ENCODE measurements at places on chromosomes 3 and 15. TPM values are rescaled to one million over a fixed set of nuclear protein-coding genes. Genes with fewer than 3 reads are reported as not detected.

SCN5A gene
- not detected for total RNA-seq

RCN2 gene
- 121 TPM for total RNA-seq

DNA sequence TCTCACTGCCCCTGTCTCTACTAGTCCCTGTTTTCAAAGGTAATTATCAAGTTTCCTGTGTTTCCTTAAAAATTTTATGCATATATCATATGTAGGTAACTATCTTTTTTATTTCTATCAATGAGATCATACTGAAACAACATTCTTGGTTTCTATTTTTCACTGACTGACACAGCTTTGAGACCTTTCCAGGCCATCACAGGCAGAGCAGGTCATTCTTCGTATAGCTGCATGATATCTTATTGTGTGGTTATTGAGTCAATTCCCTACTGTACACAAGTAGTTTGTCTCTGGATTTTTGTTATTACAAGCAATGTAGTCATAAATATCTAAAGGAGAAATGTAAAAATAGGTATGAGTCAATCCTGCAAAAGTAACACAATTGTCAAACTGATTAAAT lies 169.6 kb downstream of the CFAP20DC start:
- DNase-seq, result no peak

DNA sequence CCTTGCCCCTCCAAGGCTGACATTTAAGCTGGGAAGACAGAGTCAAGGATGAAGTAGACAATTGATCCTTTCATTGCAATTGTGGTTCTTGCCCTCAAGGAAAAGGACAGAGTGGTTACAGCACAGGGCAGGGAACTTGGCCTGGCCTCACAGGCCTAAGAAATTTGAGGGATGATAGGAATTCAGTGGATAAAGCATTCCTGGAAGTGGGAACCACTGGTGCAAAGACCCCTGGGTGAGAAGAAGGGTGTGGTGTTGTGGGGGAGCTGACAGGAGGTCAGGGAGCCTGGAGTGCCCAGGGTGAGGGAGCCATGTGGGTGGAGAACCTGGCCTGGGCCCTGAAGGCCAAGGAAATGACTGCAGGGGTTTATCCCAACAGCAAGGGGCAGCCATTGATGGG lies 287.4 kb downstream of the UACA start:
- DNase-seq, result no peak

DNA sequence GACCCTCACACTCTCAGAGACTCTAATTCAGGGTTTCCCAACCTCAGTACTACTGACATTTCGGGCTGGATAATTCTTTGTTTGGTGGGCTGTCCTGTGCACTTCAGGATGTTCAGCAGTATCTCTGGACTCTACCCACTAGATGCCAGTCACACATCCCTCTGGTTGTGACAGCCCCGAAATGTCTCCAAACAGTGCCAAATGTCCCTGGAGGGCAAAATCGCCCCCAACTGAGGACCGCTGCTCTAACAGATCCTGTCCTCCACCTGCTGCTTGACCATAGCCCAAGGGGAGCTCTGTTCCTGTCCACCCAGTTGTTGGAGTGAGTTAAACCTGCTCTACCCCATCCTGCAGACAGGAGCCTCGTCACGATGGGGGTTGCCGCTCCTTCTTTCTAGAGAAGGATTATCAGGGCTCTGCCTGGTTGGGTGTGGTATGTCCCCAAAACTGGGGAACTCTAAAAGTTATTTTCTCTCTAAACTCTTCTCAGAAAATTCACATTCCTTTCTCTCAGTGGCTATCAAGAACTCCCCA lies 85.6 kb upstream of the PSMD6 start:
- no peak for DNase-seq

GRCh38 chr3:69142090-69142489 lies 19.7 kb upstream of the LMOD3 start:
- no peak for DNase-seq

- DNase-seq, result no peak
These were observed 133.9 kb upstream of the LRRFIP2 start for GRCh38 chr3:37308247-37308646.

- DNase-seq, result no peak
These were observed 216.4 kb downstream of the FOXP1 start for GRCh38 chr3:71366988-71367604.

GRCh38 chr3:100682056-100682853 lies 27.0 kb upstream of the TFG start:
- no peak for DNase-seq

GRCh38 chr3:132464066-132464465 lies 46.8 kb downstream of the DNAJC13 start:
- DNase-seq, result no peak

GRCh38 chr15:86540840-86541467 lies 461.3 kb downstream of the AGBL1 start:
- DNase-seq, result no peak

DNA sequence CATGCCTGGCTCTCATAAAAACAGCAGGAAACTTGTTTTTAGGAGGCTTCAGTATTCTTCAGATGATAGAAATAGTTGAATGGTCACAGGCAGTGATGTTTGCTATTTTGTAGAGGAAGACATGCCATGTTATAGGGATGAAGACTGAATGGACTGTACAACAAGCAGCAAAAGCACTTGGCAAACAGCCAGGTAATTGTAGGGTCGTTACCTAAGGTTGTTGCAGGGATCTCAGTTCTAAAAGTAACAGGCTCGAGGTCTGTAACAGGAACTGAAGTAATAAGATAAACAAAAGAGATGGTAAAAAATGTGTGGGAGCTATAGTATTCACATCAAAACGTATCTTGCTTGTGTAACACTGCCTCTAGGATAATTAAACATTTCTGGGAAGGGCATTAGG lies 116.3 kb downstream of the TFG start:
- no peak for DNase-seq
